Activated CD4-positive, CD25-positive, alpha-beta regulatory T cell treated with anti-CD3 and anti-CD28 coated beads, Interleukin-2, amount 50 U/mL, for 72 hours (primary cell): ENCODE measurements at places on chromosomes 12 and 14.
A peak's percentile ranks its signal among the peaks of the same experiment; 100 is the strongest.

- no peak for DNase-seq
Measured at GRCh38 chr14:33612197-33612505, 338.7 kb downstream of the EGLN3 start.

- DNase-seq: no peak
Measured at GRCh38 chr12:9032202-9032964, 43.0 kb downstream of the KLRG1 start.

DNA sequence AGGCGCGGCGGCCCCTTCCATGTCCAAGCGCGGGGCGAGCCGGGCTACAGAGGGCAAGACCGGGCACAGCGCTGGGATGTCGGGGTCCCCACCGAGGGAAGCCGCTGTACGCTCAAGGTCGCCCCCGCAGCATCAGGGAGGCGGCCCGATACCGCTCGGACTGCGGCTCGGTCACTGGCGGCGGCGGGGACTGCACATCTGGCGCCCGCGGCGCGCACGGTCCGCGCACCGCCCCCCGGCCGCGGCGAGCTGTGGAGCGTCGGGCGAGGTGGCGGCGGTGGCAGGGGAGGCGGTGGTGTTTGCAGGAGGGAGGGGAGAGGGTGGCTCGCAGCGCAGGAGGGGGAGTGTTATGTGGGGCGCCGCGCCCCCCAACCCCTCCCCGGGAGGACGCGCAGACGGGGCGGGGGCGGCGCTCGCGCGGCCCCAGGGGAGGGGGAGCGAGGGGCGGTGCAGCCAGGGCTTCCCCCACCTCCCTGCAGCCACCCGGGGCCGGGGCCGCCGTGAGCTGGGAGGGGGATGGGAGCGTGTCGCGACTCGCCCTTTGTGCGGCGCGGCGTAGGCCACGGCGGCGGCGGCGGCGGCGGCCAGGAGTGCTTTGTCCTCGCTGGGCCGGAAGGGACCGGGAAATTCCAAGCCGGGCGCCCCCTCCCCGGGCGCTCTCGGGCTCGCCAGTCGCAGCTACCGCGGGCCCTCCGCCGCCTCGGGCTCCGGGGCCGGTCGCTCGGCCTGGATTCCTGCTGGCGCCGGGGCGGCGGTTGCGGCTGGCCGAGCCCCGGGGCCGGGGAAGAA is at the start of gene NUAK1:
NUAK1 (minus strand) TSS at position 322 of the 789 bp plus-strand sequence; CDS start at position 21, 301 bp downstream.
- DNase-seq: no peak

- DNase-seq: no peak
Measured at GRCh38 chr14:38870296-38870836, 232.7 kb downstream of the SEC23A start.

DNA sequence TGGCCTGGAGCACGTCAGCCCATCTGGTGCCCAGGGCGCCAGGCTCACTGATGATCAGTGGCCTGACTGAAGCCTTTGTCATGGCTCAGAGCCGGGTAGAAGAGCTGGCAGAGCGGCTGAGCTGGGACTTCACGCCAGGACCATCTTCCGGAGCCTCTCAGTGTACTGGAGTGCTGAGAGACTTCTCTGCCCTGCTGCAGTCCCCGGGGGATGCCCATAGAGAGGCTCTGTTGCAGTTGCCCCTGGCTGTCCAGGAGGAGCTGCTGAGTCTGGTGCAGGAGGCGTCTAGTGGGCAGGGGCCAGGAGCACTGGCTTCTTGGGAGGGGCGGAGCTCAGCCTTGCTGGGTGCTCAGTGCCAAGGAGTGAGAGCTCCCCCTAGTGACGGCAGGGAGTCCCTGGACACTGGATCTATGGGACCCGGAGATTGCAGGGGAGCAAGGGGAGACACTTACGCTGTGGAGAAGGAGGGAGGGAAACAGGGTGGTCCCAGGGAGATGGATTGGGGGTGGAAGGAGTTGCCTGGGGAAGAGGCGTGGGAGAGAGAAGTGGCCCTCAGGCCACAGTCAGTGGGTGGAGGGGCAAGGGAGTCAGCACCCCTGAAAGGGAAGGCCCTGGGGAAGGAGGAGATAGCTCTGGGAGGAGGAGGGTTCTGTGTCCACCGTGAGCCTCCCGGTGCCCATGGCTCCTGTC is 2.0 kb downstream of the KHNYN start:
- DNase-seq: peak; percentile 88

DNA sequence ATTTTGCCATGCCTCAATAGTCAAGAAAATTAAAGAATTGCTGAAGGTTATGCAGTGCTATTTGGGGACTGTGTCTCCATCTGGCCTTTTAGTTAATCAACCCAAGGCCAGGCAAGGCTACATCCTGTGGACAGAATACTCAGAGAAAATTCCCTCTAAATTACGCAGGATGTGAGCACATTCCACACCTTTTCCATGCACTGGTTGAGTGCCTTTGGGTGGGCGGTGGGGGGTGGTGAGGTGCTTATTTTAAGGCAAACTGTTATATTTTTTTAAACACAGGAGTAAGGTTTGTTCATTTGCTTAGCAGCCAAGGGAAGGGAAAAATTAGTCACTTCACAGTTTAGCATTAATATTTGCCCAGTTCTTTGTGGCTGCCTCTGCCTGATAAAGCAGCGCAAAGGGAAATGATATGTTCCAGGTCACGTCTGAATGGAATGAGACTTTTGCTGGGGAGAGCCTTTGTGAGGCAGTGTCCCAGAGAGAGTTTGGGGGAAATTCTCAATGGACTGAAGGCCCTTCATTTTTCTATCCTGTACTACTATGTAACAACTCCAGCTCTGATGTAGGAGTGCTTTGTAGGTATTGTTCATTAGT is 17.2 kb upstream of the KCNA5 start:
- no peak for DNase-seq

GRCh38 chr14:74963178-74963704 is 7.8 kb upstream of the PGF start:
- DNase-seq: no peak

DNA sequence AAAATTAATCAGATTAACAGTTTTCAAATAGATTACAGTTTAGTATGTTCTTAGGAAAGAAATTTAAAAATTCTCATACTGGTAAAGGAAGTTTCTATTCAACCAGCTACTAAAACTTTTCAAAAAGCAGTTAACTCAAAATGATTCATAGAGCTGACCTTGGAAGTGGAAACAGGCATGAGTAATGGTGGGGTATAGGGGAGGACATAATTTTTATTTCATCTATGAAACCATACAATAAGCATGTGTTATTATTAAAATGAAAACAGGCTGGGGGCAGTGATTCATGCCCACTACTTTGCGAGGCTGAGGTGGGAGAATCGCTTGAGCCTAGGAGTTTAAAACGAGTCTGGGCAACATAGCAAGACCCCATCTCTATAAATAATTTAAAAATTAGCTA is 73.0 kb downstream of the DNAI7 start:
- DNase-seq: no peak

DNA sequence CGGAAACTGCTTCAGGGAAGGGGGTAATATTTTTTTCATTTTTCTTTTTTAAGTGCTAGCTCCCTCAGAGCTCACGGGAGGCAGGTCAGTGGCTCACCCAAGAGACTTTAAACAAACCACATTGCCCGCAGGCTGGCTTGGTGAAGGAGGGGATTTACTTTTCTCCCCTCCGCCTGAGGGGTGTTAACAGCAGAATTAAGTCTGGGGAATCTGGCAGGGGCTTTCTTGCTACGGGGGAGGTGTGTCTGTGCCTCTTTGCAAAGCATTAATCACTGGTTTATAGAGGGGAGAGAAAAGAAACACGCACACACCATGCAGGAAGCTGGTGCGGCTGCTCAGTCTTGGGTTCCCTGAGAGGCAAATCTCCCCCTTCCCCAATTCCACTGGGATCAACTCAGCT is 26.2 kb upstream of the TBX3 start:
- no peak for DNase-seq

DNA sequence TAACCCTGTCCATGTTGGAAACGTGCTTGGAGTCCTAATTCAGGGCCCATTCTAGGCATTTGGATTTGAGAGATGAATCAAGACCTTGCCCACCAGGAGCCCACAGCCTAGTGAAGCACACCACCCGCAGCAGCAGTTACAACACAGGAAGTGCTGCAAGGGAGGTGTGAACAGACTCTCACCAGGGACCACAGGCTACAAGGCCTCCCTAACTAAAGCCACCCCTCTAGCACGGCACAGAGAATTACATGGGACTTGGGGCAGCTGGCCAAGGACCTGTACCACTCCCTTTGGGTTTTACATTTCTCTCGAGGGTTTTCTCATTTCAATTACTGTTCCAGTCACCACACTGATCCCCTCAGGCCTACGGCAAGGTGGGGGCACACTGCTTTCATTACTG is 49.5 kb upstream of the FOXN3 start:
- DNase-seq: no peak

- no peak for DNase-seq
Measured at GRCh38 chr12:40742041-40742440, 49.8 kb downstream of the CNTN1 start.

GRCh38 chr12:50727466-50727865 is 36.4 kb upstream of the ATF1 start:
- no peak for DNase-seq

DNA sequence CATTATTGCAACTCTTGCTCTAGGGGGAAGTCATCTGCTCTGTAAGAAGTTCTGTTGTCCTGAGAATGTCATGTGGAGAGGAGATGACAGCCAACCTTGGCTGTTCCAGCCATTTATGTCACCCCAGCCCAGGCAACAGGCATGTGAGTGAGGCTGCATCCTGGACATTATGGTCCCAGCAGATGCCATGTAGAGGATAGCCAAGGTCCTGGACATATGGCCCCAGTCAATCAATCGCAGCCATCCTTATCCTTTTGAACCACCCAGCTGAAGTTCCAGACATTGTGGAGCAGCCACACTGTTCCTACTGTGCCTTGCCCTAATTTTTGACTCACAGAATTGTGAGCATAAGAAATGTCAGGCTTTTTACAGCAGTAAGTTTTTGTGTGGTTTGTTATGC is 84.9 kb downstream of the AVPR1A start:
- DNase-seq: no peak

GRCh38 chr12:66726556-66726955 is 47.7 kb upstream of the GRIP1 start:
- no peak for DNase-seq

- DNase-seq: no peak
Measured at GRCh38 chr12:105848286-105848685, 290.5 kb downstream of the NUAK1 start.

DNA sequence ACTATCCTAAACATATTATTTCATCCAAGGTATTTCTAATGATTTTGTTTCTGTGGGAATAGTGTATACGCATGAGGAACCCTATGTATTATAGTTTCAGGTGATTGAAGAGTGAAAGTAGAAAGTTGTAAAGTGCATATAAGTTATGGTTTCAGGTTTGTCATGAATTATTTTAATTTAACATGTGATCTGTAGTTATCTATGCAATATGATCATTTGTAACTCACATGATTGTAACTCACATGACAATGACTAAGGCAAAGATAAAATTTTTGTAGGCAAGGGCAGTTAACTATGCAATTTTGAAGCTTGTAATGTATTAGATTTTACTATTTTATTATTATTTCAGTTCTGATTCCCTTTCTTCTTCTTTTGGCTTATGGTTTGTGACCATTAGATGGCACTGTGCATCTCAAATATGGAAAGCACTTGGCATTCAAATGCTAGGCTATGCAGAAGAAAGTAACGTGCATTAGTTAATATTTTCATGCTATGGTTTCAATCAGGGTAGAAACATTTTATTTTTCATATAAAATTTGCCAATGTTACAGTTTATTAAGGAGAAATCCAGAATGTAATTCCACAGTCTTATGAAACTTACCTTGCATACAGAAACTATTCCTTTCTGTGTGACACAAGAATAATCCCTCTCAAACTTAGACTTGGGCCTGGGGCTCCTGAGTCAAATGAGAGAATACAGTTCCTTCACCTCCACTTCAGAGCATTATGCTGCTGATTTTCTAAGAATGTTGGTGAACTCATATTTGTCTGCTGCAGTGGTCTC is 15.8 kb upstream of the TMEM30B start:
- DNase-seq: no peak

- no peak for DNase-seq
Measured at GRCh38 chr12:98238515-98239130, 276.8 kb upstream of the TMPO start.

DNA sequence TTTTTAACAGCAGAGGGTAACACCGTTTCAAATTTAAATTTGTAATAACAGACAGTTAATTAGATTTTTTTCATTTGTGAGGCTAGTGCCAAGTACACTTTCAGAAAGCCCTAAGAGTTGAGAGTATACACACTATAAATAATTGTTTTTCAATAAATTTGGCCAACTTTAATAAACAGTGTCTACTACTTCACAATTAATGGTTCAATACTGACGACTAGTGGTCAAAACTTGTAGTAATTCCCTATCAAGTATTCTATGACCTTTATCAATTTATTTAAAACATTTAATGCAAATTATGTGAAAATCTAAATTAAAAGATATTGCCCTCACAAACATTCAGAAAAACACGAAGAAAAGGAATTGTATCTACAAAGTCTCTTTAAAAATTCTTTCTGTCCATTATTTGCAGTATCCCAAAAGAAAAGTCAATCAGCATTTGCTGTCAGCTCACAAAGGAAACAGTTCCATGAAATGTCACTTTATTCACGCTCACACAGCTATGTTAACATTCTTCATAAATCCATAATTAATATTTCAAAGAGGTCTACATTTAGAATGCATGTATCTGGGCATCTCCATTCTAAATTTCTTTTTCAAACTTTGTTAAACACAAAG is 91.2 kb downstream of the CEP128 start:
- no peak for DNase-seq

GRCh38 chr12:96212456-96213375 is 18.5 kb downstream of the ELK3 start:
- DNase-seq: no peak

GRCh38 chr14:80323038-80323665 is 111.8 kb upstream of the DIO2 start:
- DNase-seq: no peak

DNA sequence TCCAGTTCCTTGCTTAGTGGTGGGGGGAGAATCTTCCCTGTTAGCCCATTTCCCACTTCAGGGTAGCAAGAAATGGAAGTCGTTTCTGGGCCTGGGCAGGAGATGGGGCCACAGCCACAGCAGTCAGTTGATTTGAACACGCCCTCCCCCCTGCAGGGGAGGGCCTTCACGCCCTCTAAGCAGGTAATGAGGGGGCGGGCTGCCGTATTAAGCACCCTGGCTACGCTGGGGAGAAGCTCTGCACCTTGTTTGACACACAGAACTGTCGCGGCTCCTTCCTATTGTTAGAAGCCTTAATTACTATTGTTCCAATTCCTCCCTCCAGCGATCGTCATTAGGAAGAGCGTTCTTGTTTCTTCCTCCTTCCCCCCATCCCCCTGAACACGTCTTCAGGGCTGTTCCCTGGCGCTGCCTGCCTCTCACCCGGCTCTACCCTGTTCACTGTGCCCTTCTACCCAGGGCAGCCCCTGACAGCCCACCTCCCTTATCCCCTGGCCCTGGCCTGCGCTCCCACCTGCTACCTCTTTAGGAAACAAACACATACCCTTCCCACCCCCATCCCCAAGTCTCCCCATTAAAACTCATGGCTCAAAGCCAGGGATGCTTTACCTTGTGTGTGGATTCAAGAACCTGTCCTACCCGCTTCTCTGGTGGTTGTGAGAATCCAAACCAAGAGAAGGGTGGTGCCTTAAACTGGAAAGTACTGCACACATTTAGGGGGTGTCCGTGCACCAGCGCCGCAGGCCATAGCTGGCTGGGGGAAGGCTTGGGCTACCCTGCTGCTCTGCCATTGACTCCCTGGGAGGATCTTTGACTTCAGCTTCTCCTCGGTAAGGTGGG is 137.6 kb downstream of the TSPAN9 start:
- no peak for DNase-seq

GRCh38 chr12:124083708-124084107 is 110.7 kb downstream of the ZNF664 start:
- DNase-seq: no peak

- DNase-seq: no peak
Measured at GRCh38 chr14:101087614-101088394, 184.3 kb upstream of the RTL1 start.
